ENCODE measurements at places on chromosomes 7 and 10.
A peak's percentile ranks its signal among the peaks of the same experiment; 100 is the strongest.

- DNase-seq, result no peak
Measured at GRCh38 chr7:155543926-155544325, 2.4 kb downstream of the CNPY1 start.

- no peak for DNase-seq
Measured at GRCh38 chr7:116895849-116896248, 33.5 kb downstream of the CAPZA2 start.

- no peak for DNase-seq
Measured at GRCh38 chr7:42494736-42495135, 257.7 kb upstream of the GLI3 start.

DNA sequence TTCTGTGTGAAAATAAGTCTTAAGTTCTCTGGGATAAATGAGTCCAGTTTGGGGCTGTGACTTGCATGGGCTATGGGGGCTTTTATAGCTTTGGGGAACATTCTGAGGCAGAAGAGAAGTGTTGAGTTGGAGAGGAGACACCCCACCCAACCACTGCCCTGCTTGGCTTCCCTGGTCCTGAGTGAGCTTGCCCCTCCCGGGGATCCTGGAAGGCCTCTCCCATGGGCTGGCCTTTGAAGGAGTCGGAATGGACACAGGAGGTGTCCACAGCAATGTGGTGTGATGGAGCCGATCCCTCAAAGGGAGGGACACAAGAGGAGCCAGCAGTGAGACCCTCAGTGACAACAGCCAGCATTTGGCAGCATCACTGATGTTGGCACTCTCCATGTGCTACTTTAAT lies 89.8 kb downstream of the GLRX3 start:
- DNase-seq, result no peak

DNA sequence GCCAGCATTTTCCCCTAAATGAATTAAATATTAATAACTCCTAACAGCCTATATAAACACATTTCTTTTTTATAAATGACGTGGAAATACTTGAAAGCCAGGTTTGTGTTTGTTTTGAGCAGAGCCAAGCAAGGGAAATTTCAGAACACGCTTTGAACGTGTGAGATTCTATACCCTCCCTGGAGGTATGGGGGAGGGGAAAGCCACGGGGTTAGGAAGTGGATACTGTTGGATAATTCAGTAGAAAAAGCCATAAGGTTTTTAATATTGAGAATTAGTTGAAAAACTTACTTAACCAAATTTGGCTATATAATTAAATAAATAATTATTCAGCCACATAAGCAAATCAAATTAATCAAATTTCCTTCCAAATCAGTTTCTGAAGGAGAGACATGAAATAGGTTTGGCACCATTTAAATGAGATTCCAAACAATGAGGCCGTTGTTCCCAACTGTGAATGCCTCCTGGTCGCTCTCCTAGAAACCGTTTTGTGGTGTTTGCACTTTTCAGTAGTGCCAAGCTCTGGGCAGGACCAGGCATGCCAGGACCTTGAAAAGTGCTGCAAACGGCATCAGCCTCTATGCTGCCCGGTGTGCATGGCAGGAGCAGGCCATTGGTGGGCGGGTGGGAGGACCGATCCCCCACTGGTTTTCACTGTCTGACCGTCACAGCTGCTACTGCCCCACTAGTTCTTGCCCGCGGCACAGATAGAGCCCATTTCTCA lies 88.1 kb downstream of the SEPTIN14 start:
- no peak for DNase-seq

DNA sequence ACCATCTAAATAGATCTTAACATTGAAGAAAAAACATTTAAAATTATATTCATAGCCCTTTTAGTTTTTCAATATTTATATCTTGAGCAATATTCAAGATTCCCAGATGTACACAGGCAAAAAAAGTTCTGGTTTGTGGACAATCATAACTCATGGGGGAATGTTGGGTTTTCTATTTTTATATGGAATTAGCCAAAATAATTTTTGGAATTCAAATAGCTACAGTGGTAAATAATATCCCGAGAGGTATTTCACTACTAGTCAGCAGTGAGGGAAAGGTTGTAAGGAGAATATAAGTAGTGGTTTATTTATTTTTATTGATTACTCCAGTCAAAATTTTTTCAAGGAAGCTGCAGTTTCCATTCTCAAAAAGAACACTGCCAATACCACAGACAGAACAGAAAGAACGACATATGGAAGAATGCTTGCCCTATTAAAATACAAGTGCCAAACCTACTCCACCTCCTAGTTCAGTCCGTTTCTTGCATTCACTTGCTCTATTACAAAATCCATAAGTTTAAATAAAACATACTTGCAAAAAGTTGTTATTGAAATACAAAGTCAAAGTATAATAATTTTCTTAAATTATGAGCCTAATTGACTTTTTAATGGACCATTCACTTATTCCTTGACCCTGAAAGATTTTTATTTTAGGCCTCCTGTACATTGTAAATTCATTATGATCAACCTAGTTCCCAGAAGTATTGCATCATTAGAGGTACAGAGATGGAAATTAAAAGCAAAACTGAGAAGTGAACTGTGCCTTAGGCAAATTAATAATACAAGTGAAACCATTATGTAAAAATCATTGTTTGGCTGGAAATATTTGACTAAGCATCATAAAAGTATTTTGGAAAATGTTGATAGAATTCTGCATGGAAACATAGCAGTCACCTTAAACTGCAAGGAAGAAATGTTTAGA lies 533.2 kb downstream of the PARD3 start:
- no peak for DNase-seq

- no peak for DNase-seq
Measured at GRCh38 chr7:1059200-1060091, 15.1 kb downstream of the GPR146 start.

- no peak for DNase-seq
Measured at GRCh38 chr7:121275204-121275603, 53.6 kb upstream of the WNT16 start.

- no peak for DNase-seq
Measured at GRCh38 chr10:10094691-10095090, 923.0 kb upstream of the CELF2 start.

- DNase-seq, result no peak
Measured at GRCh38 chr7:77538281-77539212, 1.5 kb downstream of the PTPN12 start.

DNA sequence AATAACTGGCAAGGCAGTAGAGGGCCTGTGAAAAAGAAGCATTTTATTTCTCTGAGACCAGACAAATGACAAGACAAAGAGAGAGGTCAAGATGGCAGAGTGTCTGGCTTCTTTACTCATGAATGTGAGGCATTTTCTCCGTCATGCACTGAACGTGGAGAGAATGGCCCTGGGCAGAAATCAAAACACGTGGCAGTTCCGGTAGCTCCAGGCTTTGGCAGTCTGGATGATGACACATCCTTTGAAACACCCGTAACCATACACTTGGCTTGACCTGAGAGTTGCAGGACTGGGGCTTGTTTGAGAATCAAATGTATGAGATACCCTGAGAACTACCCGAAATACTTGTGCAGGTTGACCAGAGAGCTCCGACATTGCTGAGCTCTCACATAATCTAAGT lies 537.6 kb downstream of the ACTR3B start:
- DNase-seq, result no peak

DNA sequence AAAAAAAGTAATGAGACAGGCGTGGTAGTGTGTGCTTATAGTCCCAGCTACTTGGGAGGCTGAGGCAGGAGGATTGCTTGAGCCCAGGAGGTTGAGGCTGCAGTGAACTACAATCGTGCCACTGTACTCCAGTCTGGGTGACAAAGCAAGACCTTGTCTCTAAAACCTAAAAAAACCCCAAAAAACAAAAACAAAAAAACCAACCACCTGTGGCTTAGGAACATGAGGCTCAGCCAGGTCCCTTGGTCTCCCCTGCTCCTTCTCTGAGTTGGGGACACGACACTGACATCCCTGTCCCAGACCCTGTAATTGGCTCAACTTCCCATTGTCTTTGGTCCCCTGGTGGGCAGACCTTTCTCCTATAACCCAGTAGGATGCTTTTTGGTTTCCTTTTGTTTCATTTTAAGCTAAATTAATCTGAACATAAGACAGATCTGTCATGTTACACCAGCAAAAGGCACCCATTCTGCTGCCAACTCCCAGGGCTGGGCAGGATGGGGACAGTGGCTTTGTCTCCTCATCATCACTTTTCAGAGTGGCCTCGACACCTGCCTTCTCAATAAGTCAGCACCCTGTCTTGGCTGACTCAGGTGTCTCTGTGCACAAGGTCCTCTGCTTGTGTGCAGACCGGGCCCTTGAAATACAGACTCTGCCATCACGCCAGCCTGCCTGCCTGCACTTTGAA lies 74.4 kb downstream of the MYL10 start:
- DNase-seq, result no peak

DNA sequence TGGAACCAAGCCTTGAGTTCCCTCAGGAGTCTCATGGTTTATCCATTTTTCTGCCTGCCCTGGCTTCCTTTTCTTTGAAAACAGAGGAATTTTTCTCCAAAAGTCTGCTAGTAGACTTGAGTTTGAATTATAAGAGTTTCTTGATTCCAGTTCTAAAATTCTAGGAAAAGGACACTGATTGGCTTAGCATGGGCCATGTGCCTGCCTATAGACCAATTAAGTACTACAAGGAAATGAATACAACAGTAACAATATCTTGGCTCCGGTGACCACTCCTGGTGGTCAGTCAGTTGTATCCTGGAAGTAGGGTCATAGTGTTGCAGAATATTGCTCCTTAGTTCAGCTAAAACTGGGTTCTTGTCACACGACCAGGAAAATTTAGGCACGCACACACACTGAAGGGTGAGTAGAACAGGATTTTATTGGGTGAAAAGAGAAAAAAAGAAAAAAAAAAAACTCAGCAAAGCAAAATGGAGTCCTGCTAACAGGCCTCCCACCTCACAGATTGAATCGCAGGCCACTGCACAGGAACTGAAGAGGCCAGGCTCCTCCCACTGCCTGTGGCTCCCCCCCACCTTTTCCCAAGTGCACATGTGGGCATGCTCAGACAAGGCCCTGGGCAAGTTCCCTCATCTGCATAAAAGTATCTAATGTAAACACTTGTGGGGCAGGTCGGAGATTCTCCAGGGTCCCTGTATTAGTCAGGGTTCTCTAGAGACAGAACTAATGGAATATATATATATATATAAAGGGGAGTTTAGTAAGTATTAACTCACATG lies 155.1 kb downstream of the LYZL1 start:
- DNase-seq, result no peak

DNA sequence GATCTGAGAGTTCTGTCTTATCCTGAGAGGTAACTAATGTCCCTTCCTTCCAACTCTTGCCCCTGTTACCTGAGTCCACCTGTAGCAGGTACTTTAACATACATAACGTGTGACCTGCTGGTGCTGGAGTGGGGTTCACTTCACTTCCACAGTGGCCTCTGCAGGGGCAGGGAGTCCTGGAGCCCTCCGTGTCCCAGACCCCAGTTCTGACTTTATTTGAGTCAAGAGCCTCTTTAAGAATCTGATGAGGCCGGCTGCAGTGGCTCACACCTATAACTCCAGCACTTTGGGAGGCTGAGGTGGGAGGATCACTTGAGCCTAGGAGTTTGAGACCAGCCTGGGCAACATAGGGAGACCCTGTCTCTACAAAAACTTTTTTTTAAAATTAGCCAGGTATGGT lies 117.0 kb upstream of the RET start:
- no peak for DNase-seq

- no peak for DNase-seq
Measured at GRCh38 chr7:118232837-118233236, 8.3 kb downstream of the ANKRD7 start.

- DNase-seq, result no peak
Measured at GRCh38 chr7:112876877-112877276, 86.7 kb upstream of the TMEM168 start.

- no peak for DNase-seq
Measured at GRCh38 chr7:151551820-151552219, 32.1 kb upstream of the RHEB start.

DNA sequence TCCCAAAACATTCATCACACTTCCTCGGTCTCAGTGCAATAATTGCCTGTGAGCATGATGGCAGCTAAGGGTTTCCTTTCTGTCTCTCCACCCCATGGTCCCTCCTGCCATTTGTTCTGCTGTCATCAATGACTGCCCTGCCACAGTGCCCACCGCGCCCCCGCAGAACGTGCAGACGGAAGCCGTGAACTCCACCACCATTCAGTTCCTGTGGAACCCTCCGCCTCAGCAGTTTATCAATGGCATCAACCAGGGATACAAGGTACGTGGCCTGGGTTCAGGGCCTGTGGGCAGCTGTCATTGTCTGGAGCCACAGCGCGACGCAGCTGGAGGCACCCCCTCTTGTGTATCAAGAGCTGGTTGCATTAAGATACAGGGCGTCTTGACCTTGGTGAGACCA lies 632.9 kb upstream of the FOXK1 start:
- no peak for DNase-seq

GRCh38 chr7:35424869-35425495 lies 171.1 kb upstream of the TBX20 start:
- no peak for DNase-seq

DNA sequence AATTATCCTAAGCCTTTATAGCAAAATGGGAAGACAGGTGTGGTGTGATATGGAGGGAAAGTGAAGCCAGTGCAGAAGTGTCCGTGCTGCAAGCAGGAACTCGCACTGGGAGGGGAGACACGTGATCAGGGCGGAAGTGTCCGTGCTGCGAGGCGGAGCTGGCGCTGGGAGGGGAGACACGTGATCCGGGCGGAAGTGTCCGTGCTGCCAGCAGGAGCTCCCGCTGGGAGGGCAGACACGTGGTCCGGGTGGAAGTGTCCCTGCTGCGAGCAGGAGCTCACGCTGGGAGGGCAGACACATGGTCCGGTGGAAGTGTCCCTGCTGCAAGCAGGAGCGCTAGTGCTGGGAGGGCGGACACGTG lies 40.5 kb upstream of the PRKAR1B start:
- DNase-seq, result peak; percentile 61

- DNase-seq, result no peak
Measured at GRCh38 chr7:7810826-7811225, 92.4 kb upstream of the RPA3 start.

GRCh38 chr7:23490357-23491135 lies 20.3 kb upstream of the IGF2BP3 start:
- no peak for DNase-seq

DNA sequence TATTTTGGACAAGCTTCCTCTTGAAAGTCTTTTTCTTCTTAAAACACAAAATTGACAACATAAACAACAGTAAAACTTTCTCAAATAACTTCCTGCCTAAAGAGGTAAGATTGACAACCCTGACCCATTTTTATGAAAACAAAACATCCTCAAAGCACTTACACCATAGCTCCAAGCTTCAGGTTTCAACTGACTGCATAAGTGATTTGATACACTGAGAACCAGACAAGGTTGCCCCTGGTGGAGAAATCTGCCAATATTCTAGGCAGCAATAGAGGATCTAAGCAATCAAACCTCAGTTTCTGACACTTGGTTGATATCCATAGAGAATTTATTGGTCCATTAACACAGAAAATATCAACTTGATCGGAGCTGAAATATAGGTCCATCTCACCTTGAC lies 147.8 kb downstream of the ELAPOR2 start:
- DNase-seq, result no peak

GRCh38 chr7:100894860-100895700 lies 608 bp downstream of the ACHE start:
- DNase-seq, result no peak

All from cortex of kidney (tissue), 1 donor.